ENCODE measurements at places on chromosomes 1 and 21. TPM values are rescaled to one million over a fixed set of nuclear protein-coding genes. Genes with fewer than 3 reads are reported as not detected.
A peak's percentile ranks its signal among the peaks of the same experiment; 100 is the strongest.

MROH7 gene
- 6.0 TPM for polyA plus RNA-seq

SPRTN gene
- 6.3 TPM for polyA plus RNA-seq

SPRR2B gene
- polyA plus RNA-seq = not detected

PKP1 gene
- 4.6 TPM for polyA plus RNA-seq

MATN1 gene
- polyA plus RNA-seq = 1.1 TPM

LAPTM5 gene
- polyA plus RNA-seq = 13.9 TPM

PAQR6 gene
- polyA plus RNA-seq = 4.0 TPM

DNA sequence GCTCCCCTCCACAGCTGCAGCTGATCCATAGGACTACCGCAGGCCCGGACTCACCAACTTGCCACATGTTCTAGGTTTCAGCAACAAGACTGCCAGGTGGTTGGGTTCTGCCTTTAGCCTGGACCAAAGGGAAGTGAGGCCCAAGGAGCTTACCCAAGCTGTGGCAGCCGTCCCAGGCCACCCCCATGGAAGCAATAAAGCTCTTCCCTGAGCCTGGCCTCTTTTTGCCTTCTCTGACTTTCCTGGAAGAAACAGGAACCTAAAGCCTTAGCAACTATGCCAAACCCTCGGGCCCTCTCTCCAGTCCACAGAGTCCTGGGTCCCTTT, 2.7 kb upstream of the ARTN start:
- no peak for DNase-seq

DNA sequence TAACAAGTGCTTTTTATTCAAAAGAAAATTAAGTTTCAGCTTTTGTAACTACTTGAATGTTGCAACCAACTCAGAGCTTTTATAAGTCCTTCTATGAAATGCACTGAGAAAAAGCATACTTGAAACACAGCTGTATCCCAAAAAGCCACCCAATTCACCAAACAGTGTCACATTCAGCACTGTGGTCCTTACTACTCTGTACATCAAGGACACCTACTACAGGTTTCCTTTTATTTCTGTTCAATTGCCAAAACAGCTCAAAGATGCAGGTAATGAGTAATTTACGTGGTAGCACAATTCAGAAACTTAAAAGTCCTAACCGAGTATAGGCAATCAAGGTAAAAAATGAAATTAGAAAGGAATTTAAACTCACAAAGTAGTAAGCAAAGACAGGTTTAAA, 2.5 kb downstream of the EIF4G3 start:
- no peak for DNase-seq

DNA sequence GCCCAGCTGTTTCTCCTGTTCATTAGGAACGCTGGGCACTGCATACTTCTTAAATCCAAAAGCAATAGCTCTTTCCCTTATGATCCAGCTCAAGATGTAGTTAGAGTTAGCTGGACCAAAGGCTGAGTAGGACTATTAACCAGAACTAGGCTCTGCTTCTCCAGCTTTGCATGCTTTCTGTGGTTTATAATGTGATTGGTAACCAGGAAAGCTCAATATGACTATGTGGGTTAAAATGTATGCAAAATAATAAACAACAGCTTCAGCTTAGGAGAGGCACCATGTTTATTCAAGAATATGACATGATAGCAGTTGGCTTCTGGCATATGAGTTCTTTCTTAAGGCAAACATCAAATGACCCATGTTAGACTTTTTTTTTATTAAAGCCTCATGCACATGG, 73.8 kb downstream of the LYPLAL1 start:
- no peak for DNase-seq

DNA sequence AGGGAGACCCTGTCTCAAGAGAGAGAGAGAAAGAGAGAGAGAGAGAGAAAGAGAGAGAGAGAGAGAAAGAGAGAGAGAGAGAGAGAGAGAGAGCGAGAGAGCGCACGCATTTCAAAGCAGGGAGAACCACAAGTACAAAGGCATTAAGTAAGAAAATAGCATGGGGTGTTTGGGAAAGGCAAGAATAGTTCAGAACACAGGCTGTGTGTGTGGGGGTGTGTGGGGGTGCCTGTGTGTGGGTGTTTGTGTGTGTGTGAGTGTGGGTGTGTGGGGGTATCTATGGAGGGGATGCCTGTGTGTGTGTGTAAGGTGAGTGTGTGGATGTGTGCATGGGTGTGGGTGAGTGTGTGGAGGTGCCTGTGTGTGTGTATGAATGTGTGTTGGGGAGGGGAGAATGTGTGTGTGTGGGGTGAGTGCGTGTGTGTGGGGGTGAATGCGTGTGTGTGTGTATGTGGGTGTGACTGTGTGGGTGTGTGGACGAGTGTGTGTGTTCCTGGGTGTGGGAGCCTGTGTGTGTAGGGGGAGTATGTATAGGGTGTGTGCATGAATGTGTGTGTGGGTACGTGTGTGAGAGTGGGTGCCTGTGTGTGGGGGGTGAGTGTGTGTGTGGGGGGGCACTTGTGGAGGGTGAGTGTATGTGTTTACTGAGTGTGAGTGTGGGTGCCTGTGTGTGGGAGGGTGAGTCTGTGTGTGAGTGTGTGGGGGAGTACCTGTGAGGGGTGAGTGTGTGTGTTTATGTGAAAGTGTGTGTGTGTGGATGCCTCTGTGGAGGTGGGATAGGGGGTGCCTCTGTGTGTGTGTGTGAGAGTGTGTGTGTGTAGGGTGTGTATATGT, 19.1 kb upstream of the HDAC1 start:
- DNase-seq = no peak

- DNase-seq = no peak
Observed at GRCh38 chr1:96087719-96088118, 633.9 kb upstream of the PTBP2 start.

GRCh38 chr1:79398501-79398900, 392.0 kb upstream of the ADGRL4 start:
- DNase-seq = no peak

DNA sequence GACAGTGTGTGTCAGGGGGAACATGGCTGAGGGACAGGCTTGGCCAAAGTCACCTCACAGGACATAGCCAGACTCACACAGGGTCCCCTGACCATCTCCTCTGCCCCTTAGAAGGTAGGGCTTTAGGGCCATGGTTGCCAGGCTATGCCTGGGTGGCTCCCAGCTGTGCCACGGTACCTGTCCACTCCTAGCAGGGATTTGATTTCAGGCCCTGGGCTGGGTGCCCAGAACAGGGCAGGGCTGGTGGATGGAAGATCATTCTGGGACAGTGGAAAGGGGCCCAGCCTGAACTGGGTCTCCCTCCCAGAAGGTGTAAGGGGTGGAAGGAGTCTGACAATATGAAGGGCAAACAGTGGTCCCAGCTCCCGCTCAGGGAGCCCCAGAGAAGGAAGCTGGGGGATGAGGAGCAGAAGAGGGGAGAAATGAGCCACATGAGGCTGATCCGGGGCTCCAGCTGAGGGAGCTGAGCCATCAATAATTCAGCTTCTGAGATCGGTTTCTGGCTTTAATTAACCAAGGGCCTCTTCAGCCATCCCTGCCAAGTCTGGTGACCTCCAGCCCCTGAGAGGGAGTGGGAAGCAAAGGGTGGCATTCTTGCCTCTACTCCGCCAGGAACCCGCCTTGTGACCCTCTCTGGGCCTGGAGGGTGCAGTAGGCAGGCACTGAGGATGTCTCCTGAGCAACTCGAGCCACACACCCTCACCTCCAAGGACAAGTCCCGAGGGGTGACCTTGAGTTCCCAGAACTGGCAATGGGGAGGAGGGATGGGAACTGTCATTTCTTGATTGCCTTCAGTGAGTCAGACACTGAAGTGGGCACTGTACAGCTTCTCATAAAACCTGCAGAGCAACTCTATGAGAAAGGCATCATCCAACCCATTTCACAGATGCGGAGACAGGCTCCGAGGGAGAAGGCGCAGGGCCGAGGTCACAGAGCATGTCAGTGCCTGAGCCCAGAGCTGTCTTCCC, 2.1 kb downstream of the CD164L2 start:
- no peak for DNase-seq

- DNase-seq = peak; percentile 5
Observed at GRCh38 chr1:111399792-111400610, 27.5 kb downstream of the OVGP1 start.

DNA sequence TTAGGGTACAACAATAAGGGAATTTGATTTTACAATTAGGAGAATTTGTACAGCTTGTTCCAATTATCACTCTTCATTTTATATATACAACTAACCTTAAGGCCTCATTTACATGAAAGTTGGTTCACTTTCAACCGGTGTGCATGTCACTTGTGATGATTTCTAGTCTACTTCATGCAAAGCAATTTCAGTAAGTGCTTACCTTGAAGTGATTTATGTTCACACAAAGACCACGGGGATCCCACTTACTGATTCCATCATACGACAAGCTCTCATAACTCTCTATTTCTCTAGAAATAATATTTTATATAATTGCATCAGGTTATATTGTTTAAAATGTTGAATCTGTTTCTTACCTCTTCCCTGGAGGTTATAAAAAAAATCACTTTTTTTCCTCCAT, 100.3 kb upstream of the CHODL start:
- DNase-seq = no peak

GRCh38 chr1:219555031-219555692, 57.7 kb downstream of the ZC3H11B start:
- DNase-seq = no peak

DNA sequence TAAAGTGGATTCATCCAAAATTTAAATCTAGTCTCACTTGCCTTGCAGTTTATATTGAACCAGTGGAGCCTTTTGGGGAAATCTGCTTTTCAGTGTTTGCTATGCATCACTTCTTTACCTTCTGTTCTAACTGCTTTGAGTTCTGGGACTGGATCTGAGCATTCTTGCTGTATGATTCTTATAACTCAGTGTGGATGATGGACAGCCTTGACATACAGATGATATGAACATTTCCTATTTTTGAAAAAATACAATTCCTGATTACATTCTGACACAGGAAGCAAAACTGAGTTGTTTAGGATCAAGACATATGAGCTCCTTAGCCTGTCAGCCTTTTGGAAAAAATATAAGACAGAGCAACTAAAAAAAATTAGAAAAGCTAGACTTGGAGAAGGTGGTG, 115.2 kb downstream of the DISP1 start:
- DNase-seq = no peak

GRCh38 chr1:97384294-97384968, 536.4 kb downstream of the DPYD start:
- no peak for DNase-seq

DNA sequence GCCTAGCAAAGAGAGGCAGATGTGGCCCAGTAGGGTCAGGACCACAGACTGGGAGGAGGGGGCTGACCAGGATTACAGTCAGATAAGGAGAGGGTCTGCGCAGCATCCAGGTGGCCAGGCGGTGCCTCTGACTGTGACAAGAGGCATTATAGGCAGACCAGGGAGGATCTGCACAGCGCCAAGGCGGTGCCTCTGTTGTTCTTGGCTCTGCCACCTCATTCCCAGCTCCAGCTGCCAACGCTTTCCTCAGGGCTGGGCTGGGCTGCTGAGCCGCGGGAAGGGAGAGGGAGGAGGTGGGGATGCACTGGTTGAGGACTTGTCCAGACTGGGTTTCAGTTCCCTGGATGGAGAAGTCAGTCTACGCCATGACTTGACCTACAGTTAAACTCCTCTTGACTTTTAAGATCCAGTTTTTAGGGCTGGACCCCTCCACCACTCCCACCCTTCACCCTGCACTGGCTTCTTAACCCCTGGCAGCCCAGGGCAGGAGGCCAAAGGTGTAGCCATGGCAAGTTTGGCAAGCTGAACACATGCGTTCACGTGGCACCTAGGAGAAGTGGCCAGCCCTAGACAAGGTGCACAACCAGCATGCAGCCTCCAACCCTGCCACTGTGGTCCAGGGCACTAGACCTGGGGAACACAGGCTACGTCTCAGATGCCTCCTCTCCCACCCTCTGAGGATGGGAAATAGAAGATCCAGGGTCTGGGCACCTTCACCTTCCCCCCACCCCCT, 4.5 kb upstream of the CRABP2 start:
- DNase-seq = no peak

GRCh38 chr1:176073524-176074157, 133.4 kb downstream of the COP1 start:
- DNase-seq = peak; percentile 47

- no peak for DNase-seq
Observed at GRCh38 chr1:182978151-182978853, 25.3 kb upstream of the SHCBP1L start.

GRCh38 chr1:201072922-201073321, 39.3 kb downstream of the CACNA1S start:
- no peak for DNase-seq

GRCh38 chr1:32592943-32593342, 53.7 kb downstream of the ZBTB8A start:
- no peak for DNase-seq

GRCh38 chr1:221736714-221737113, 5.2 kb downstream of the DUSP10 start:
- DNase-seq = no peak

GRCh38 chr1:110916669-110917306, 43.8 kb downstream of the CD53 start:
- DNase-seq = no peak

DNA sequence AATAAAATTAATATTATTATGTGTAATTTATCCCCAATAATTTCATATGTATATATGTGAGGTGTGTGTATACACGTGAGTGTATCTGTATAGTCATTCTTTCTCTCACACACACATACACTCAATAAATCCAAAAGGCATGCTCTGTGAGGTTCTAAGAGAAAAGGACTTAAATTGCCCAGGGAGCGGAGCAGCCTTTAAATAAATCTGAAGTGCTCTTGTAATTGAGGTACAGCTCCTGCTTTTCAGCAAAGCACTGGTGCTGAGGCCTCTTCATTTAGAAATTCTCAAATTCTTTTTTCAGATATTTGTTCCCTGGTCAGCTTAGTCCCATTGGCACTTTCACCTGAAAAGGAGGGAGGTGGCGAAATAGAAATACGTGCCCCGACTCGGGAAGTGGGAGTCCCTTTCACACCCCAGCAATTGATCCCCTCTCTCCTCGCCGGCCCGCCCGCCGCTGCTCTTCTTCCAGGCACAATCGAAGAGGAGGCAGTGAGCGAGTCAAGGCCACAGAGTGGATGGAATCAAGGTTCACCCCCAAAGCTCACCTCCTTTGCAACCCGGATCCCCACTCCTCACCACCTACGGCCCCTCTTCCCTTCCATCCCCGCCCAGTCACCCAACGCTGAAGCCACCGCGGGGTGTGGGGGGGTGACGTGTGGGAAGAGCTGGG, 944 bp downstream of the PLPPR5 start:
- DNase-seq = no peak

DNA sequence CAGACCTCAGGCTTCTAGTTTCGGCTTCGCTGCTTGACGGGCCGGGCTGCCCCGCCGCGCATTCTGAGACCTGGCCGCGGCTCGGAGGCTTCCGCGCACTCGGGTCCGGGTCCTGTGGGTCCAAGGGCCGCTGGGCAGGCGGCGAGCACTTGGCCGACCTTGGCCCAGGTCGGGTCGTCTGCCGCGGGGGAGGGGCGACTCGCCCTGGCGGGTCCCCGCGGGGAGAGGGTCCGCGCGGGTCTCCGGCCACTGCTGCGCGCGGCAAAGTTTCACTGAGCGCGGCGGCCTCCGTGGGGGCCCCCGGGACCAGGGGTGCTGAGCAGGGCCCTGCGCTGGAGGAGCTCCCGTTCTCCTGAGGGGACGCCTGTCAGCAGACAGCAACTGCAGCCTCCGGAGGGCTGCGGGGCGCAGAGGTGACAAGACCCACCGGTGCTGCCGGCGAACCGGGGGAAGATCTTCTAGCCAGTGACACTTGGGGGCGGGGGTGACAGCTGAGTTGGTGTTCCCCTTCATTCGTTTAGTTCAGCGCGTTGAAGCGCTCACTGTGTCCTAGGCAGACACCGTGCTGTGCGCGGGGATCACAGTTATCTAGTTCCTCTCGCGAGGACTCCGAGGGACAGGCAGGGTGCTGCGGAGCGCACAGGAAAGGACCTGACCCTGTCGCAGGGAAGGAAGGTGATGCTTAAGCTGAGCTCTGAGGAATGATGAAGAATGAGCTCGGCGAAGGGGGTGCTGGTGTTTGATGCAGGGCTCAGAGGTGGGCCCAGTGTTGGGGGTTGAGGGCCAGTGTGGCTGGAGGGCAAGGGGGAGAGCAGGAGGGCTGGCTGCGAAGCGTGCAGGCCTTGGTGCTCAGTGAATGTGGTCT, 725 bp downstream of the MTFR1L start:
- no peak for DNase-seq

Measured in forelimb muscle (tissue), 1 donor.